AML-193 (cell line): ENCODE measurements at places on chromosomes 5 and 9.

GRCh38 chr9:92686954-92687353 is 17.0 kb upstream of the IPPK start:
- DNase-seq, result no peak

DNA sequence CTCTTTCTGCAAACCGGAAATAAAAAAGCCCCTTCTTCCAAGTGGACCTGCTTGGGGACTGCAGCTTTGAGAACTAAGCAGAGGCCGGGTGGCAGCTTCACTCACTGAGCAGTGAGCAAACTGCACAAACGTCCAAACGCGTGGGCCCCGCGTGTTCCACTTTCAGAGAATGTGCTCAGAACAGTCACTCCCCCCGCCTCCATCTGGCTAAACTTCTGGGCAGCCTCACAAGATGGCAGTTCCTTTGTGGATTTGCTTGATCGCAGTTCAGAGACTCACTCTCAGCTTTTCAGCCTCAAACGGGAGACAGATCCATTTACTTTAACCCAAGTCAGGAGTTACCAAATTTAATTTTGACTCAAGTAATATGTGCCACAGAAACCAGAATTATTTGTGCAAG is 216.6 kb downstream of the TLE1 start:
- DNase-seq, result no peak

DNA sequence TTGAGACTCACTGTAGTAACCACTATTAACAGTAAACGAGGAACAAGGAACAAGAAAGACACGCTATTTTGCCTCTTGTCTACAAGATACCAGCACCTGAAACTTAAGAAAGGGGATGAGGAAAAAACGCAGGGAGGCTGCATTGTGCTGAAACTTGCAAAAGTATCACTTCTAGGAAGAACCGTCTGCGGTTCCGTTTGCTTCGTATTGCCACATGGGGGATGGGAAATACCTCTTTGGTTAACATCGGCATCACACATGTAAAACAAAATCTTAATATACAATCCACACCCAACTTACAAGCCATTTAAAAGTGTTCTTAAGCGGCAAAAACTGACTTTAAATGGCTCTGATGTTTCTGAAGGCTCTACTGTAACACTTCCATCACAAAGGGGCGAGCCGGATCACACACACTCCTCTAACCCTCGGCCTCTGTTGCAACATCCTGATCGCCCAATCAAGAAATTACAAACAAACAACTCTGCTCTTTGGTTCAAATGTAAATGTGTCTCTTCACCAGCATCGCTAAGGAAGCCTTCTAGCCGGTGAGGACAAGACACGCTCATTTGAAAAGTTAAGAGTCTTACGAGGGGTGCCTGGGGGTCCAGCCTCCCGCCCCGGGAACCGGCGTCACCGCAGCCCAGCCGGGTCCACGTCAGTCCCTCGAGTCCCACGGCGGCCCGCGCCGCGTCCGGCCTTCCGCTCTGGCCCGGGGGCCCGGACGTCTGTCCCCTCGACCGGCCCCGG is 621 bp downstream of the SEC16A start:
- DNase-seq, result peak; percentile 51

GRCh38 chr9:78507037-78507436 is 210.1 kb downstream of the PSAT1 start:
- no peak for DNase-seq

- DNase-seq, result no peak
These were observed 151.5 kb upstream of the ABCA1 start for GRCh38 chr9:105079457-105079856.

DNA sequence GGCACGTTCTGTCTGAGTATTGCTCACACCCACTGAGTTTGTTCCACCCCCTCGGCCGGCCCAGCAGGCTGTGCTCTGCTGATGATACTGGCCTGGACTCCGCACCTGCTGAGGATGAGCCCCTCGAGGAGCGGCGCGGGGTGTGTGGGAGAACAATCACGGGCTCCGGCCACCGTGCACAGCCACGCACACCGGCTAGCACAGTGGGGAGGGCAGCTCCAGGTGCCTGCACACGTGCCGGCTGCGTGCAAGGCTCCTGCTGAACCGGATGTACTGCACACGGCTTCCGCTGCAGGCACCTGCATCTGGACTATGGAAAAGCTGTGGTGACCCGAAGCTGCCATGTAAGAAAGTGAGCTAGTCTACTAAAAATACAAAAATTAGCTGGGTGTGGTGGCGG is 485.2 kb upstream of the CDH9 start:
- no peak for DNase-seq

- DNase-seq, result no peak
These were observed 5.1 kb upstream of the HEXB start for GRCh38 chr5:74679966-74680365.

DNA sequence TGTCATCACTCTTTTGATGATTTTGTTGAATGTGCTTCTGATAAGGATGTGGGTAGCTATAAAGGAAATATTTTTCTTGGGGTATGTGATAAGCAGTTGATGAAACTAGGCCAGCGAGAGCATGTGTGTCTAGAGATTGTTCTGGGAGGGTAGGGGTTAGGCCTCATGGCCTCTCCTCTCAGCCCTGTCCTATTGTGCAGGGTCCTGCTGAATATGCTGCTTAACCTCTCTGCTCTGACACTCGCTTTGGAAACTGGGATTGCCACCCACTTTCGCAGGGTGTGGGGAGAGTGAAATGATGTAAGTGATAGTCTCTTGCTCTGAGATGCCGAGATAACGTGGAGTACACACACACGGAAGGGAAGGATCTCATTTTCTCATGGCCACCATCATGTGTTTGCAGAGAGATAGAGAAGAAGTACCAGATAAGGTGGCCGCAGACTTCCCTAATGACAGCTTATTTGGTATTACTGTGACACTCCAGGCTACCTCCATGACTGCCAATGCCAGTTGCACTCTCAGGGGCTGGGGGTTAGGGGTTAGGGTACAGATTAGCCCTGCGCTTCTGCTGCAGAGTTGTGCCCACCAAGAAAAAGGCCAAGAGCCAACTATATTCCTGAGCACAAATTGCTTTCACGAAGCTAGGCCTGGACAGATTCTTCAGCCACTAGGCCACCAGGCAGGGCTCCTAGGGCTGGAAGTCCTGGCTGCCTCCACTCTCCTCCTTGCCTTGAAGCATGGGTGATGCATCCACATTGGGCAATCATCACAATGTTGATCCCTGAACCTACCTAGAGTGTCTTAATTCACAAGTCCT is 25.2 kb upstream of the TNFAIP8 start:
- DNase-seq, result no peak

- DNase-seq, result no peak
These were observed 21.9 kb downstream of the KDM4C start for GRCh38 chr9:6779417-6780241.

DNA sequence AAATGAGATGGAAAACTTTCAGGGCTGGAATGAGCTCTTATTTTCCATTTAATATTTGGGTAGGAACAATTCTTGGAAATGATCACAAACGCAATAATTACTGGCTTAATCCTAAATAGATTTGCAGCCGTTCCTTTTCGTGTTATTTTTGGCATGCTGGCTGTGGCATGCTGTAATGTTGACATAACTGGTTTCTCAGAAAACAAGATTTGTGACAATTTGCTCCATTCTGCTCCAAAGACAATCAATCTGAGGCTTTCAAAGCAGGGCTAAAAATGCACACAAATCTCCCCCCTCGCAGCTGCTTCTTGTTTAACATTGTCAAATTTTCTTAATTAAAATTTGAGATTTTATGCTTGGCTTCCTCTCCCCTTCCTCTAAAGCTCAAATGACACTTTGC is 151.2 kb downstream of the TTC39B start:
- no peak for DNase-seq

GRCh38 chr5:17218353-17219005 is 1.0 kb downstream of the BASP1 start:
- DNase-seq, result no peak

DNA sequence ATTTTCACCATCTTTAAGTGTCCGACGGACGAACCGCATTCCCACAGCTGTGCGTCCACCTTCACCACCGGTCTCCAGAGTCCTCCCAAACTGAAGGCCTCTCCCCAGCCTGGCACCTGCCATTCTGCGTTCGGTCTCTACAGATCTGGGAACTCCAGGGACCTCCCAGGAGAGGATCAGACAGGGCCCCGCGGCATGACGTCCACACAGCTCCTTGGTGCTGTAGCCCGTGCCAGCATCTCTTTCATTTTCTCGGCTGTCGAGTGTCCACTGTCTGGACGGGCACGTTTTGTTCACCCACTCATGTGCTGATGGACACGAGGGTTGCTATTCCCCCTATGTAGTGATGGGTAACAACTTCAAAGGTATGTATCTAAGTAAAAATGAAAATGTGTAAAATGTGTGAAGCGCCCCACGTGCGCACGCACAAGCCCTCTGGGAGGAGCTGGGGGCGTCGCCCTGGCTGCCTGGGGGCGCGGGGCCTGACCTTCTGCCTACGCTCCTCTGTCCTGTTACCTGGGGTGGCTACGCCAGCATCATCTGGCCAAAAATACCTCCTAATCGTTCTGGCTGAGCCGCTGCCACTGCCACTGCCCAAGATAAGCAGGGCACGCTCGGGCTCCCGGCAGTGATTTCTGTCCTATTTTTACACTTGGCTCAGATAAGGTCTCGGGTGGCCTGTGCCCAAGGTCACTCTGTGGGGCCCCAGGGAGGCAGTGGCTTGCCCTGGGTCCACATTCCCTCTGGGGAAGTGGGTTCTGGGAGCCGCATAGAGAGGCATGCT is 10.8 kb upstream of the SLC12A7 start:
- DNase-seq, result no peak

- DNase-seq, result peak; percentile 52
These were observed at the start of gene CD74 for GRCh38 chr5:150412319-150413175. Gene CD74, minus strand, starts transcription at chr5:150412910. Its CDS starts 161 bp downstream, at chr5:150412749.

- DNase-seq, result no peak
These were observed 289.5 kb upstream of the MPDZ start for GRCh38 chr9:13568841-13569601.

- DNase-seq, result no peak
These were observed 3.0 kb upstream of the CRB2 start for GRCh38 chr9:123353041-123353440.

DNA sequence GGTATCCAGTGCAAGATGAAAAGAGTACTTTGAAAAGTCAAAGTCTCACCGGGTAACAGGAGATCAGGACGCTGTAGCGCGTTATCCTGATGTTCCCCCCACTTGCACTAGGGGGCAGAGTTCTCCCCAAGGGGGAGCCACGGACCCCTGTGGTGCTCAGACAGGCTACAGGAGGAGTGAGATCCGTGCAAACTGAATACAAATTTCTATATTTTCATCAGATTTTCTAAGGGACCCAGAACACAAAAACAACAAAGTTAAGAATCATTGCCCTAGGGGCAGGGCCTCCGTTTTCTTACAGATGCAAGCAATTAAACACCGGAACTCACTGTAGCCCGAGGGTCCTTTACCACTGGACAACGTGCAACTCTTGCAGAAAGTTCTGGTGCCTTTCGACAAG is 2.0 kb downstream of the MYO10 start:
- no peak for DNase-seq

- DNase-seq, result peak; percentile 93
These were observed at the start of gene NDUFB6 for GRCh38 chr9:32572900-32573523. Gene NDUFB6, minus strand, starts transcription at chr9:32573159. Its CDS starts 99 bp downstream, at chr9:32573060.

DNA sequence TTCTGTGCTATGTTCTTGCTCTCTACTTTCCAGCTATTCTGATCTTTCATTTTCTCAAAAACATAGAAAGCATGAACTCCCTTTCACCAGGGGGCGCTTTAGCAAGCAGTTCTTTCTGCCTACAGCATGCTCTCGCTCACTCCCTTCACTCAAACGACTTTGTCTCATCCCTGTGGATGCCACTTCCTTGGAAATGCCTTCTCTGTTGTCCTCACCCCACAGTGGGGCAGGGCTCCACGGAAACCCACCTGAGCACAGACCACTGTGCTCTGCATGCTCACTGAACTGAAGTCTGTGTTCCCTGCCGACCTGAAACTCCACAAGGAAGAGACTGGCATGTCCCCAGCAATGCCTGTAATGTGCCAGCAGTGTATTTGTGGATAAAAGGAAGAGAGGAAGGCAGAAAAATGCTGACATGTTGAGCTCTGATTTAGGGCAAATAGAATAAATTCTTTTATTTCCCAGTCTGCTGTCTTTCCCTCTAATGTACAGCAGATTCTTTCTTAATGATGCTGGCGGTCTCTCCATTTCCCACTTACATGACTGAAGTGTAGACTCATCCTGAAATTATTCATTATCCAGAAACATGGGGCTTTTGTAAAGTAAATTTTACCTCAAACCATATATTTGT is 4.9 kb upstream of the ROR2 start:
- no peak for DNase-seq

DNA sequence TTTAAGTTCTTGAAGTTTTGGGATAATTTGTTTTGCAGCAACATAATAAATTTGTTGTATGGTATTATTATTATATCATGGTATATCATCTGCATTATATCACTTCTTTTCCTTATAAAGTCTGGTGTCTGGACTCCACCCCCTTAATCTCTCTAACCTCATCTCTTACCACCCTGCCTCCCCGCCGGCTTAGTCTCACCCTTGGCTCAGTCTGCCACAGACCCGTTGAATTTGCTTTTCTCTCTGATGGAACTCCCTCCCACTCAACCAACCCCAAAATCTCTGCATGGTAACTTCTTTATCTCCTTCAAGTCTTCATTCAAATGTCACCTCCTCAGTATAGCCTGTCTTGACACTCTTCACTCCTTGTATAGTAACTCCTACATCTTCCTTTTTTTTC is 29.6 kb upstream of the MATR3 start:
- DNase-seq, result no peak

DNA sequence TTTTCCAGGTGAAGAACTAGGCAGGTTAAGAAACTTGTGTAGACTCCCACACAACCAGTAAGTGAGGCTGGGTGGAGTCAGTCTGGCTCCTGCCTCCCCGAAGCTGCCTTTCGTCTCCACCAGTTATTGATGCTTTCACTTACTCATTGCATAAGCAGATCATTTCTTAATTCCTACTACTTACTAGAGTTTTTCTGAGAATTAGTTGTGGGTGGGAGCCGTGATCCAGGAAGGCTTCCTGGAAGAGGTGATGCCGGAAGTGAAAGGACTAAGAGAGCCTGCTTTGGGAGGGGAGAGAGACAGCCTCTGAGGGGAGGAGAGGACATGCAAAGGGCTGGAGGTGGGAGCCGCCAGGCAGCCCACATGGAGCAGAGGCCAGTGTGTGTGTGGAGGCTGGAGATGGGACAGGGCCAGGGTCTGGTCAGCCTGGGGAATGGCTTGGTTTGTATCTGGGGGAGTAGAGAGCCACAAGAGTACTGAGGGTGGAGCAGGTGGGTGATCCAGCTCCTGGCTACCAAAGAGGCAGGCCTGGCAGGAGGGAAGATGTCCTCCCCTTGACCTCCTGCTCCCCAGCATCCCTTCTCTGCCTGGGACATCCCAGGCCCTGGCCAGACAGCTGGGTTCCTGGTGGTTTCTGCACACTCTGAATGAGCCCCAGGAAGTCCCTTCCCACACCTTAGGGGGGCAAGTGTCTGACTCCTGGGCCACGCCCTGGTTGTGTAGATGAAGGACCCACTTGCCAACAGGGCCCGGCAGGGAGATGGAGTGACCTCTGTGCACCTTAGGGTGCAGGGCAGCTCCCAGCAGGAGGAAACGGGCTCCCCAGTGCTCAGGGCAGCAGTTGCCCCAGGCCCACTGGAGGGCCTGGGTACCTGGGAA is 12.2 kb upstream of the CARD19 start:
- DNase-seq, result no peak

GRCh38 chr5:139845846-139846681 is 50.5 kb downstream of the PSD2 start:
- DNase-seq, result no peak

- no peak for DNase-seq
These were observed 144.4 kb downstream of the ALDH1A1 start for GRCh38 chr9:72808446-72808768.

GRCh38 chr9:130118841-130119518 is 53.2 kb upstream of the NCS1 start:
- DNase-seq, result no peak
